ENCODE measurements at places on chromosomes 3 and 15. TPM values are rescaled to one million over a fixed set of nuclear protein-coding genes. Genes with fewer than 3 reads are reported as not detected.

DNA sequence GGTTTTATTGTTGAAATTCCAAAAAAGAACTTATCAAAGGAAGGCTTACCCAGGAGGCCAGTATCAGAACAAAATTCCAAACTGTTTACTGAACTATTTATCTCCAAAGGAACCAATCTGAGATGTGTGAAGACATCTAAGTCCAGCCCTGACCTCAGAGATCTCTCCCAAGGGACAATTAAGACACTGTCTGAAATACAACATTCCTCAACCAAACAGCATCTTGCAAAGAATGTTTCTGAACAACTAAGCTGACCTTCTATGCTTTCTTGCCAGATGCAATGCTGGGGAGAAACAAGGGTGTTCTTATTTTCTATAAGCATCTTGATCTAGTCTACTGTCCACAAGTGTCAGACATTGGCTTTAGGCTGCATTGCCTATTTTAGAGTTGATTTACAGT, 13.6 kb downstream of the PDZRN3 start:
- no peaks in the 10 kb centered on the region for H3K27me3 ChIP-seq
- H3K4me3 ChIP-seq, result no peak overlapping the region
- H3K36me3 ChIP-seq, result peaks cover 22% of the 10 kb centered on the region
- peaks cover 42% of the 10 kb centered on the region for H3K4me1 ChIP-seq
- peak overlapping the region; percentile 21 for H3K27ac ChIP-seq

Gene SEC11A
- total RNA-seq, result 201 TPM

Gene SEMA5B
- total RNA-seq, result 1.3 TPM

GRCh38 chr15:80403712-80404056, 498 bp upstream of the ARNT2 start:
- no peaks in the 10 kb centered on the region for H3K27me3 ChIP-seq
- DNase-seq, result no peak
- peaks cover 43% of the 10 kb centered on the region for H3K4me1 ChIP-seq
- peak overlapping the region; percentile 70 for H3K4me3 ChIP-seq

DNA sequence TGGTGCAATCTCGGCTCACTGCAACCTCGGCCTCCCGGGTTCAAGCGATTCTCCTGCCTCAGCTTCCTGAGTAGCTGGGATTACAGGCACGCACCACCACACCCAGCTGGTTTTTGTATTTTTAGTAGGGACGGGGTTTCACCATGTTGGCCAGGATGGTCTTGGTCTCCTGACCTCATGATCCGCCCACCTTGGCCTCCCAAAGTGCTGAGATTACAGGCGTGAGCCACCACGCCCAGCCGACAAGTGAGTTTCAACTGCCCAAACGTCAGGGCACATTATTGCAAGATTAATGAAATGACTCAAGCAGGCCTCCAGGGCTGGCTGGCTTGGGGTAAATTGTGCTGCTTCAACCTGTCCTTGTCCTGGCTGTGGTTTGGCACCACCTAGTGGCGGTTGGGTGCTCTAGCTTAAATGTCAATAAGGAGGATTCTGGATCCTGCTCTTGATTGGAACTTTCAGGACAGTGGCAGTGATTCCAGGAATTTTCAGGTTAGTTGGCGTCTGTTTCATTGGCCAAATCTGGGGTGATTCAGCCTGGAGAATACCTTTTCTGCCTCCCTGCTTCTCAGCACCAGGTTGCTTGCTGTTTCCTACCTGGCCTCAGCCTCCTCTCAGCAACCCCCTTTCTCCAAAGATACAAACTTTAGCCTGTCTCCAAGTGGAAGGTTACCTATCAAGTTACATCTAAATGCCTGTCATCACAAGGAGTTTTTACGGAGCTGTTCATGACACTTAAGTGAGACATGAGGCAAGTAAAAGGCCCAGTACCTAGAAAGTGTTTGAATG, 32.4 kb upstream of the SACM1L start:
- no peaks in the 10 kb centered on the region for H3K27me3 ChIP-seq
- DNase-seq, result peak; percentile 95
- peaks cover 31% of the 10 kb centered on the region for H3K4me1 ChIP-seq
- H3K27ac ChIP-seq, result peak overlapping the region; percentile 59
- no peak overlapping the region for H3K4me3 ChIP-seq

GRCh38 chr3:130786306-130786705, 39.7 kb upstream of the PIK3R4 start:
- DNase-seq, result no peak
- H3K4me3 ChIP-seq, result no peak overlapping the region
- H3K27ac ChIP-seq, result no peak overlapping the region
- no peaks in the 10 kb centered on the region for H3K4me1 ChIP-seq
- H3K27me3 ChIP-seq, result peaks cover 21% of the 10 kb centered on the region

- no peaks in the 10 kb centered on the region for H3K36me3 ChIP-seq
- DNase-seq, result no peak
- H3K27me3 ChIP-seq, result no peaks in the 10 kb centered on the region
- peak overlapping the region; percentile 90 for H3K4me3 ChIP-seq
- H3K27ac ChIP-seq, result peak overlapping the region; percentile 94
These were observed 558 bp upstream of the NCEH1 start for GRCh38 chr3:172711454-172711795.

DNA sequence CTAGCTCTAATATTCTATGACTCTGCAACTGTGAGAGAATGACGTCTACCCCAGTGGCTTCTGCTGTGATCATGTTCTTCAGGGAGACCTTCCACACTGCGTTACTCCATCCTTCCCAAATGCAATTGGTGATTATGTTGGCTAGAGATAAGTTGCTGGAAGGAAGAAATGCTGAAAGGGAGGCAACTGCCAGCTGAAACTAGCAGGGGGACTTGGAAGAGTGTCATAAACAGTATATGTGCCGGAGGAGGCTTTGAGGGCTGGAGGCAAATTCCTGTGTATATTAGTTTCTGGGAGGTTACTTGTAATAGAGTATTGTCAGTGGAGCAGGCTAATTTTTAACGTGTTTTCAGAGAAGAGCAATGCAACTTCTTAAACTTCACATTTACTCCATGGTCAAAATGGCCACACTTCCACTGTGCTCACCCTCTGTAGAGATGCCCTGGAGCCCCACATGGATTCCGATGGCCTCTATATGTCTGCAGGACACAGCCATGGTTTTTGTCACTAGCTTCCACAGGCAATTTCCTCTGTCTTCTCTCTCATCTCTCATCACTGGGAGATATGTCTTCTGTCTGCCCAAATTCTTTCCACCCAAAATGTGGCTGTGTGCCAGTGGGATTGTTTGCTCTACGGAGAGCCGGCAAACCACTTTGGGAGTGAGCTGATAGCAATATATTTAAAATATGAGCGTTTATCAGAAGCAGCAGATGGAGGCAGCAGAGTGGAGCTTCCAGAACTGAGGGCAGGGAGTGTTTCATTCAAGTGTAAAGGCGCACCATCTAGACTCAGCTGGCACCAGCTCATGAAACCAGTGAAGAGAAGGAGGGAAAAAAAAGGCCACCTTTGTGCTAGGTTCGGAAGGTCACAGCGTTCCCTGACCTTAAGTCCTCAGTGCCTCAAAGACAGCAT, 13.3 kb upstream of the CD47 start:
- no peak overlapping the region for H3K27ac ChIP-seq
- H3K27me3 ChIP-seq, result peaks cover 2% of the 10 kb centered on the region
- peaks cover 11% of the 10 kb centered on the region for H3K4me1 ChIP-seq
- H3K4me3 ChIP-seq, result no peak overlapping the region
- H3K36me3 ChIP-seq, result no peaks in the 10 kb centered on the region

DNA sequence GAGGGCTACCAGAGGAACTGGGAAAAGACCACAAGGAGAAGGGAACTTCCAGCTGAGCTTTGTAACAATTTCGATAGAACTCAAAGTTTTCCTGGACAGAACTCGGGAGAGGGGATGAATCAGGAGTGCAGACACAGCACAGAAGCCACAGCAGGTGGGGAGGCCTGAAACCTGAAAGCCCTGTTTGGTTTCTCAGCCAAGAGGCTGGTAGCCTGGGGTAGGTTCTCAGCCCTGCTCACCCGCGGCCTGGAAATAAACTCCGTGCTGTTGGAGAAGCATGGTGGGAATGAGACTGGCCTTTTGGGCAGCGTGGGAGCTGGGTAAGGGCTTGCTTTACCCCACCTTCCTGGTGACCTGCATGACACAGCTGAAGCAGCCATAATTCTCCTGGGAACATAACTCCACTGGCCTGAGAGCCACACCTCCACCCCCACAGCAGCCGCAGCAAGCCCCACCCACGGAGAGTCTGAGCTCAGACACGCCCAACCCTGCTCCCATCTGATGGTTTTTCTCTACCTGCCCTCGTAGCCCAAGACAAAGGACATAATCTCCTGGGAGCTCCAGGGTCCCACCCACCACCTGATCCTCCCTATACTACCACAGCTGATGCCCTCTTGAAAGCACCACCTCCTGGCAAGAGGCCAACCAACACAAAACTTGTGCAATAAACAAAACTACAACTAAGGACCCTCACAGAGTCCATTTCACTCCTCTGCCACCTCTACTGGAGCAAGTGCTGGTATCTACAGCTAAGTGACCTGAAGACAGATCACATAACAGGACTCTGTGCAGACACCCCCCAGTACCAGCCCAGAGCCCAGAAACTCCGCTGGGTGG, 52.5 kb upstream of the CHRM5 start:
- H3K27ac ChIP-seq, result no peak overlapping the region
- H3K4me3 ChIP-seq, result no peak overlapping the region
- peaks cover 13% of the 10 kb centered on the region for H3K4me1 ChIP-seq
- no peaks in the 10 kb centered on the region for H3K36me3 ChIP-seq

Gene GHRL
- total RNA-seq, result 0.91 TPM

DNA sequence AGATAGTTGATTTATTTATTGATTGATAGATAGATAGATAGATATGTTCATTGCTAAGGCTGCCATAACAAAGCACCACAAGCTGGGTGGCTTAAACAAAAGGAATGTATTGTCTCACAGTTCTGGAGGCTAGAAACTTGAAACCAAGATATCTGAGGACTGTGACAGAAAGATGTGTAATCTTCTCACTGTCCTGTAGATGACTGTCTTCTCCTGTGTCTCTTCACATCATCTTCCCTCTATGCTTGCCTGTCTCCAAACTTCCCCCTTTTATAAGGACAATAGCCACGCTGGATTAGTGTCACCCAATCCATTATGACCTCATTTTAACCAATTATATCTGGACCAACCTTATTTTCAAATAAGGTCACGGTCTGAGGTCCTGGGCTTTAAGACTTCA, 40.9 kb downstream of the GNB4 start:
- no peak for DNase-seq
- no peaks in the 10 kb centered on the region for H3K4me1 ChIP-seq
- no peak overlapping the region for H3K4me3 ChIP-seq
- no peaks in the 10 kb centered on the region for H3K27me3 ChIP-seq
- peaks cover 26% of the 10 kb centered on the region for H3K36me3 ChIP-seq

Gene ALG1L2
- 2.1 TPM for total RNA-seq

DNA sequence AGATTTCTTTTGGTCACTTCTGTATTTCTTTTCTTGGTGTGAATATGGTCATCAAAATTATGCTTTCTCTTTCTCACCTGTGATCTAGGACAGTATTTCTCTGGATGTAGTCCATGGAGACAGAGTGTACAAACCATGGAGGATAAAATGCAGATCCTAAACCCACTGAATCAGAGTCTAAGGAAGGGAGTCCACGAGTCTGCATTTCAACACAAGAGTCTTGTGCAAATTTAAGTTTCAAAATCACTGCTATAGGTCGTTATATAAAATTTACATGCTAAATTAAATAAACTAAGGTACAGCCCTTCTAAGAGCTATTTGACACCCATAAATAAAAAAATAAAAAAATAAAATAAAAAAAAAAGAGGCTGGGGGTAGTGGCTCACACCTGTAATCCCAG, 17.3 kb upstream of the UBE2E2 start:
- H3K4me1 ChIP-seq, result no peaks in the 10 kb centered on the region
- no peak overlapping the region for H3K27ac ChIP-seq
- no peaks in the 10 kb centered on the region for H3K36me3 ChIP-seq
- peaks cover 9% of the 10 kb centered on the region for H3K27me3 ChIP-seq
- H3K4me3 ChIP-seq, result no peak overlapping the region

- H3K27me3 ChIP-seq, result no peaks in the 10 kb centered on the region
- H3K4me3 ChIP-seq, result no peak overlapping the region
- DNase-seq, result no peak
- H3K27ac ChIP-seq, result no peak overlapping the region
These were observed 663.7 kb downstream of the AGBL1 start for GRCh38 chr15:86743283-86743903.

Gene DNAJC17
- 38.1 TPM for total RNA-seq

Gene WNT5A
- 30.4 TPM for total RNA-seq

Gene RPP14
- total RNA-seq, result 14.2 TPM

GRCh38 chr3:182414586-182414985, 378.7 kb upstream of the ATP11B start:
- H3K4me1 ChIP-seq, result peaks cover 10% of the 10 kb centered on the region
- no peak overlapping the region for H3K27ac ChIP-seq
- H3K27me3 ChIP-seq, result peaks cover 31% of the 10 kb centered on the region
- DNase-seq, result no peak
- H3K4me3 ChIP-seq, result no peak overlapping the region
- H3K36me3 ChIP-seq, result no peaks in the 10 kb centered on the region

Gene TRH
- total RNA-seq, result not detected

DNA sequence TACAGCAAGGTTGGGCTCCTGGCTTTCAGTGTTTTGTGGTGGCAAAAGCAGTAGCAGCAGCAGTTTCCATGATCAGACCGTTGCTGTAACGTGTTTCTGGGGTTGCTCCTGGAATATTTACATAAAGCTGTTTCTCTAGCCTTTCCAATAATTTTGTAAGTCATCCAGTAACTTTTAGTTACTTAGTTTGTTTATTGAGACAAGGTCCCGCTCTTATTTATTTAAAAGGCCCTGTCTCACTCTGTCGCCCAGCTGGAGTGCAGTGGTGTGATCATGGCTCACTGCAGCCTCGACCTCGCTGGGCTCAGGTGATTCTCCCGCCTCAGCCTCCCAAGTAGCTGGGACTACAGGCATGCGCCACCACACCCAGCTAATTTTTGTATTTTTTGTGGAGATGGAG, 8.8 kb upstream of the MYO5A start:
- H3K4me3 ChIP-seq, result no peak overlapping the region
- no peak for DNase-seq
- peaks cover 8% of the 10 kb centered on the region for H3K4me1 ChIP-seq
- H3K27me3 ChIP-seq, result no peaks in the 10 kb centered on the region

Gene RPL39L
- 16.6 TPM for total RNA-seq

Gene DCBLD2
- total RNA-seq, result 83.2 TPM

Gene GPX1
- total RNA-seq, result 98.9 TPM

GRCh38 chr3:181554233-181554765, 157.4 kb upstream of the SOX2 start:
- H3K4me1 ChIP-seq, result no peaks in the 10 kb centered on the region
- no peak overlapping the region for H3K27ac ChIP-seq
- H3K27me3 ChIP-seq, result no peaks in the 10 kb centered on the region
- no peak for DNase-seq
- H3K36me3 ChIP-seq, result no peaks in the 10 kb centered on the region

GRCh38 chr3:35664460-35664919, 25.2 kb downstream of the ARPP21 start:
- H3K36me3 ChIP-seq, result no peaks in the 10 kb centered on the region
- H3K27me3 ChIP-seq, result peaks cover 6% of the 10 kb centered on the region
- H3K4me3 ChIP-seq, result no peak overlapping the region
- H3K4me1 ChIP-seq, result peaks cover 22% of the 10 kb centered on the region

All from osteocyte (in vitro differentiated cells).